ENCODE measurements at places on chromosomes 7 and 10. TPM values are rescaled to one million over a fixed set of nuclear protein-coding genes. Genes with fewer than 3 reads are reported as not detected.

RAPGEF5 gene
- total RNA-seq = 30.8 TPM

FAM171A1 gene
- total RNA-seq = 13.1 TPM

TBX20 gene
- 254 TPM for total RNA-seq

GPER1 gene
- 6.7 TPM for total RNA-seq

EGFR gene
- 13.3 TPM for total RNA-seq

MALRD1 gene
- total RNA-seq = 2.0 TPM

IL2RA gene
- total RNA-seq = 0.88 TPM

WBP1L gene
- total RNA-seq = 38.7 TPM

PTF1A gene
- total RNA-seq = not detected

AZGP1 gene
- total RNA-seq = 28.8 TPM

PNLIP gene
- 0.39 TPM for total RNA-seq

PCLO gene
- 3.1 TPM for total RNA-seq

OR9A2 gene
- total RNA-seq = not detected

CCDC172 gene
- total RNA-seq = not detected

CPVL gene
- total RNA-seq = 14.4 TPM

NOC3L gene
- 10.4 TPM for total RNA-seq

CCDC7 gene
- total RNA-seq = 38.7 TPM

TRAPPC14 gene
- total RNA-seq = 9.5 TPM

TFR2 gene
- total RNA-seq = 0.26 TPM

NRG3 gene
- total RNA-seq = 0.88 TPM

TMEM209 gene
- 9.6 TPM for total RNA-seq

COL17A1 gene
- total RNA-seq = 0.14 TPM

INTS1 gene
- total RNA-seq = 46.9 TPM

CDK1 gene
- 3.9 TPM for total RNA-seq

BMPER gene
- total RNA-seq = 6.0 TPM

SDK1 gene
- 2.4 TPM for total RNA-seq

GPR26 gene
- not detected for total RNA-seq

SUGCT gene
- 5.7 TPM for total RNA-seq

HPSE2 gene
- total RNA-seq = not detected

SLC35B4 gene
- total RNA-seq = 5.2 TPM

SMKR1 gene
- total RNA-seq = not detected

PARP12 gene
- 21.6 TPM for total RNA-seq

NPC1L1 gene
- total RNA-seq = 0.06 TPM

RBM28 gene
- 30.8 TPM for total RNA-seq

STOX1 gene
- 0.45 TPM for total RNA-seq

ACBD7 gene
- total RNA-seq = not detected

SERPINE1 gene
- 11.9 TPM for total RNA-seq

SPAM1 gene
- total RNA-seq = not detected

GNGT1 gene
- not detected for total RNA-seq

CRHR2 gene
- total RNA-seq = 0.46 TPM

TMEM196 gene
- not detected for total RNA-seq

HABP2 gene
- not detected for total RNA-seq

TET1 gene
- 2.8 TPM for total RNA-seq

ACTR3C gene
- 7.4 TPM for total RNA-seq

HECTD2 gene
- 13.4 TPM for total RNA-seq

CACNB2 gene
- total RNA-seq = 51.1 TPM

PRSS1 gene
- not detected for total RNA-seq

SLC25A13 gene
- 23.3 TPM for total RNA-seq

DGKI gene
- 10.2 TPM for total RNA-seq

OR13A1 gene
- not detected for total RNA-seq

ENTPD1 gene
- total RNA-seq = 18.5 TPM
